ENCODE measurements at places on chromosomes 6 and 20. TPM values are rescaled to one million over a fixed set of nuclear protein-coding genes. Genes with fewer than 3 reads are reported as not detected.

DNA sequence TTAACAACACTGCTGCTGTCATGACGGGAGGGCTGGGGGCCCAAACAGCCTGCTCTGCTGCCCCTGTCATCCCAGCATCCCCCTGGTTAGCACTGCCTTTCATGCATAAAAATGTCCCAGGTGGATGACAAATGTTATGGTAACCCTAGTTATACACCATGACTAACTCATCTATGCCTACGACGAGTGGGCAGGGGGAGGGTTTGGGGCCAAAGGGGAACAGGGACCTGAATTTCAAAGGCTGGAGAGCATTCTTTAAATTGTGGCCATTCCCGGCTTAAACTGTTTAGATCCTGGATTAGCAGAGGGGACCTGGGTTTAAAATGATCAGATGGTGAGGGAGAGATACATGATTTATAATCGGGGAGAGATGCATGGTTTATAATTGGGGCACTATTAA lies 24.4 kb downstream of the GNAS-AS1 start:
- no peak for DNase-seq

GRCh38 chr6:110387986-110388385 lies 27.4 kb downstream of the DDO start:
- DNase-seq, result no peak

Gene SLC35D3
- total RNA-seq, result not detected

DNA sequence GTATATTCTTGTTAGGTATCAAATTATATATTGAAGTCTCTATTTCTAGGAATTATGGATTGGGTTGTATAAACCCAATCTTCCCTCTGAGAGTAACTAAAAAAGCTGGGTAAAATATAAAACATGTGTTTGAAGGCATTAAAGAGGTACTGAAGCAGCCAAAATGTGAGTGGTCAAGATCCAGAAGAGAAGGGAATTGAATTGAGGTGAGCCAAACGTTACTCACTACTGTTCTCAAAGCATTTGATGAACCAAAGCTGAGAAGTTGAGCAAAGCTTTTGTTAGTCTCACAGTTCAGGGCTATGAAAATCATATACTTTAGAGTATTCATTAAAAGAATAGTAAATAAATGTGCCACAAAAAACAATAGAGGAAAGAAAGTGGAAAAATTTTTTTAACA lies 365.8 kb downstream of the BCKDHB start:
- no peak for DNase-seq

DNA sequence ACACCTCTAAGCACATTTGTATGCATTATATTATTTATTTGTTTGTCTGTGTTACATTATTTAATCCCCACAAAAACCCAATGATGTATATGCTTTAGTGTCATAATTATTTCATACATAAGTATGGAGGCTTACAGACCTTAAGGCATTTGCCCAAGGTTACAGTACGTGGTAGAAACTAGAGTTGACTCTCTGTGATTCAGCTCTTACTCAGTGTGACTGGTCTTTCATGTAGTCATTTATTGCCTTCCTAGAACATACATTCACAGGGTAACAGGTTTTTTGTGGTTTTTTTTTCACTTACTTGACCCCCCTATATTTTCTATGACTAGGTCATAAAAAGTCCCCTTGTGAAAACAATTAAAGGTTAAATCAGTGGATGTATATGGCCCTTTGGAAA lies 566.8 kb downstream of the TFAP2A start:
- DNase-seq, result no peak

GRCh38 chr6:140850438-140850837 lies 1282.3 kb upstream of the GJE1 start:
- no peak for DNase-seq

GRCh38 chr6:127606131-127606562 lies 29.2 kb downstream of the C6orf58 start:
- no peak for DNase-seq

Gene MEP1A
- total RNA-seq, result 0.35 TPM

Gene BHLHE23
- not detected for total RNA-seq

DNA sequence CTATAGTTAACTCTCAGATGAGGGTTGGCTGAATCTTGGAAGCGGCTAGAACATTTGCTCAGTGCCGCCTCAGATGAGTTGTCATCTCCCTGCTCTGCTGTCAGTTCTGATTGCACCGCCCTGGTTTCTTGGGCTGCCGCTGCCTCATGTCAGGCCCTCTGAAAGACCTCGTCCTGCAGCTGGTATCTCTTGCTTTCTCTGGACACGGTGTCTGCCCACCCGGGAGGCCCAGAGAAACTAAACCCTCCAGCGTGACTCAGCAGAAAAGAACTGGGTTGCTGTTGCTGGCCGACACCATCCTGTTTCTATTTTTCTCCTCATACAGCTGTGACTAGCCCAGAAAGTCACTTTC lies 355.4 kb downstream of the CD83 start:
- DNase-seq, result no peak

- DNase-seq, result no peak
These were observed 192.0 kb downstream of the ALDH8A1 start for GRCh38 chr6:134757911-134758361.

DNA sequence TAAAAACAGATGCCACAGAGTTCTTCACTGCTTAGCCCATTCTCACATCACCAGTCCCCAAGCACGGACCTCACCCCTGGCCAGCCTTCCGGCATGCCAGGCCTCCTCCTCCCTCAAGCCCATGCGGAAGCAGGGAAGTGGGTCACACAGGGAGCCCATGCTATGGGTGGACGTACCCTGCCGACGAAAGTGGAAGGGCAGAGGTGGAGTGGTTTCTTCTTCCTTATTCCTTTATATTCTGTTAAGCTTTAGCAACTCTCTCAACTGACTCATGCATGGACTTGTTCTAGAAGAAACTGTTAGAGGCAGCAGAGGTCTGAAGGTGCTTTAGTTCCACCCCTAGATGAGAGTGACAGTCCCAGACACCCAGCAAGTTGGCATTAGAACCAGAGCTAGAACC lies 118.6 kb downstream of the LY86 start:
- no peak for DNase-seq

GRCh38 chr20:9609887-9610502 lies 95.6 kb downstream of the LAMP5 start:
- no peak for DNase-seq

DNA sequence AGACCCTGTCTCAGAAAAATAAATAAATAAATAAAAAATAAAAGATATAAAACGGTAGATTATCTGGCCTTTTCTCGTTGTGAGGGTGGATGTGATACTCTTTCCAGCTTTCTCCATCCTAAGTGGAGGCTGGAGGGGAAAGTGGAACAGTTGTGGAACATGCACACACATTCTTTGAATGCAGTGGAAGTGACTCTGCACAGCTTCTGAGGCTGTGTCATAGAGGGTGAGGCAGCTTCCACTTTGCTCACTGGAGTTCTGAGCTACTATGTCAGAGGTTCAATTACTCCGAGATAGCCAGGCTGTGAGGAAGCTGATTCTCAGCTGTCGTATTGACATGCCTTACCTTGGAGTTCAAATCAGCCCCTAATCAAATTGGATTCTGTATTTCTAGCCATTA lies 82.2 kb downstream of the CHMP4B start:
- DNase-seq, result no peak

GRCh38 chr6:84569882-84570281 lies 194.5 kb downstream of the TBX18 start:
- no peak for DNase-seq

DNA sequence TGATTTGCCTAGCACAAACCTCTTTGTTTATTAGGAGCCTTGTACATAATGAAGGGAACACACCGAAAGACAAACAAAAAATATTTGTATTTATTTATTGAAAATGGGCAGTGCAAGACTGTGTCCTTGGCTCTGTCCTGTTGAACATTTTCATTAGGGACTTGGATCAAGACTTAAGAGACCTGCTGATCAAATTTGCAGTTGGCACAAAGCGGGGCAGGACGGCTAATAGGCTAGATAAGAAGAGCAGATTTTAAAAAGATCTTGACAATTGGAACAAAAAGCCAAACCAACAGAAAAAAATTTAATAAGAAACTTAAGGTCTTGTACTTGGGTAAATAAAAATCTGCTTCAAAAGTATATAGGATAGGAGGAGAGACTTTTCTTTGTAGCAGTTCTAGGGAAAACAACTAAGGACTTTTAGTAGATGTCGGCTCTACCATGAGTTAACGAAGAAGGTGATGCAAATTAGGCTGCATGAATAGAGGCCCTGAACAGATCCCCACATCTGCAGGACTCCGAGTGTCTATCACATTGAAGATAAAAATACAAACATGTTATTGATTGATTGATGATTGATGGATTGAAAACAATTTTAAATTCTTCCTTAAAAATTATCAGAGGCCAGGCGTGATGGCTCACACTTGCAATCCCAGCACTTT lies 124.1 kb upstream of the SPACA1 start:
- no peak for DNase-seq

DNA sequence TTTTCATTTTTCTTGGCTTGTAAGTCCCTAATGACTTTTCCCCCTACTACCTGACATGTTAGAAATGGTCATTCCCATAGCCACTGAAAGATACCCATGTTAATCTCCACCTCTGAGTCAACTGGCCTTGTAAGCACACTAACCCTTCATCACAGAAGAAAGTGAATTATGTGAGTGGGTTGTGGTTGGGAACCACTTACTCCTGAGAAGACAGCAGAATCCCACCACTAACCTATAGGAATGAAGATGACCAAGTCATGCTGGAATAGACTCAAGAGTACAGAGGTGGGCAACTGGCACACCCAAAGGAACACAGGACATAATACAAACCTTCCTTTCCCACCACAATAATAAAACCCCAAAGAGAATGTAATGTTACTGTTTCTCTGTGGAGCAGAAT lies 30.1 kb downstream of the RAMACL start:
- DNase-seq, result no peak

GRCh38 chr20:8901237-8902025 lies 167.5 kb upstream of the PLCB4 start:
- no peak for DNase-seq

Gene TREM1
- 20.6 TPM for total RNA-seq

Gene LY86
- total RNA-seq, result 5.4 TPM

GRCh38 chr6:15244620-15245360 lies 1.1 kb upstream of the JARID2 start:
- peak; percentile 93 for DNase-seq

Gene SLA2
- 0.64 TPM for total RNA-seq

Gene GSTA1
- total RNA-seq, result 0.93 TPM

DNA sequence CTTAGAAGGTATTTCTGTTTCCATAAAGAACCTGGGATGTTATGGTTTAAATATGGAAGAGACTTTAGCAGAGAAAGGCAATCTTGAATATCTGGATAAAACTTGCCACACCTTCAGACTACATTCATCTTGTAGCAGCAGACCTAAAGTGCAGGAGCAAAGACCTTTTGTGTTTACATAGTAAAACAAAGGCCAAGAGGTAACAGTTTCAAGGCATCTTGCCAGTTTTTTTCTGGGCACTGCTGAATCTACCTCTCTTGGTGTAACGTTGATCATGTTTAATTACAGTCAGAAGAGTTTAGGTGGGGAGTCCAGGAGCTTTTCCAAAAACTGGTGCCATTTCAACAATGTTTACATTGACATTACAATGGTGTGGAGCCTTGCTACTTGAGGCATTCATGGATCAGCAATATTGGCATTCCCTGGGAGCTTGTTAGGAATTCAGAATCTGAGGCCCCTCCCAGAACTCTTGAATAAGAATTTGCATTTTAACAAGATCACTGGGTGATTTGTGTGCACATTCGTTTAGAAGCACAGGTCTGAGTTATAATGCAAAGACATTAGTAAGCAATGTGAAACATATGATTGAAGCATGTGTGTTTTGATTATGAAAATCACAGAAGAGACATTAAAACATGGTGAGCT lies 94.5 kb downstream of the F13A1 start:
- no peak for DNase-seq

DNA sequence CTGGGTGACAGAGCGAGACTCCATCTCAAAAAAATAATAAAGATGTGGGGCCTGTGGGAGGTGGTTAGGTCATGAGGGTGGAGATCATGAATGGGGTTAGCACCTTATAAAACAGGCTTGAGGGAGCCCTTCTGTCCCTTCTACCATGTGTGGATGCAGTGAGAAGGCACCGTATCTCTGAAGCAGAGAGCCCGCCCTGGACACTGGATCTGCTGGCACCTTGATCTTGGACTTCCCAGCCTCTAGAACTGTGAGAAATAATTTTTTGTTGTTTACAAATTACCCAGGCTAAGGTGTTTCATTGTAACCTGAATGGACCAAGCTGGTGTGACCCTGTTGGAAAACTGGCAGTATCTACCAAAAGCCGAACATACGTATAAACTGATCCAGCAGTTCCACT lies 15.7 kb upstream of the PANK2 start:
- no peak for DNase-seq

Gene COL19A1
- not detected for total RNA-seq

GRCh38 chr20:56945057-56945456 lies 316.0 kb downstream of the TFAP2C start:
- DNase-seq, result no peak

DNA sequence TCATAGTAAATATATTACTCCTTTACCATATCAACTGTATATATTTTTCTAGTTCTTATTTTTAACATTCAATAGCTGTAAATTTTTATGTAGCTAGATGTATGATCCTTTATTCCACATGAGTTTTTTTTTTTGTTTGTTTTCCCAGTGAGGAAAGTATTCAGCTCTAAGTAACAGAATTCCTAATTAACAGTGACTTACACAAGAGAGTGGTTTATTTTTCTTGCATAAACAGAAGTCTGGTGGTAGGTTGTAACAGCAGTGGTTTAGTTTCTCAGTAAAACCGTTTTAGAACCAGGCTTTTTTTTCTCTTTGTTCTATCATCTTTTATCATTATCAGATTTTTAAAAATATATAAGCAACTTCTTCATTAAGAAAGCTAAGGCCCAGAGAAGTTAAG lies 116.9 kb upstream of the FLRT3 start:
- no peak for DNase-seq

DNA sequence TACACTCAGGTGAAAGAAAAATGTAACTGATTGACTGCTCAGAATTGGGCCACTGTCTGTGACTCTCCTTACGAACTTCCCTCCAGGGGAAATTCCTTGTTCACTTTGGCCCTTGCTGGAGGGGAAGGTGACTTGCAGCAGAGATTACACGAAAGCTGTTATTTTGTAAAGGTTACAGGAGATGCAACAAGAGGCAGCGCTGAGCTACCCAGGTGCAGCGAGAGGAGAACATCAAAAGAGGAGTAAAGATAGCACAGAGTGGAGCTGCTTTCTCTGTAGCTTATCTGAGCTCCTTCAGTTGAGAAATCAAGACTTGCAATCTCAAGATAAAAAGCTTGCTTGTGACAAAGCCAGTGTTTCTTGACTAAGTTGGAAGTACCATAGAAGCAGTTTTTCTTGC lies 144.6 kb downstream of the ARHGAP18 start:
- no peak for DNase-seq

DNA sequence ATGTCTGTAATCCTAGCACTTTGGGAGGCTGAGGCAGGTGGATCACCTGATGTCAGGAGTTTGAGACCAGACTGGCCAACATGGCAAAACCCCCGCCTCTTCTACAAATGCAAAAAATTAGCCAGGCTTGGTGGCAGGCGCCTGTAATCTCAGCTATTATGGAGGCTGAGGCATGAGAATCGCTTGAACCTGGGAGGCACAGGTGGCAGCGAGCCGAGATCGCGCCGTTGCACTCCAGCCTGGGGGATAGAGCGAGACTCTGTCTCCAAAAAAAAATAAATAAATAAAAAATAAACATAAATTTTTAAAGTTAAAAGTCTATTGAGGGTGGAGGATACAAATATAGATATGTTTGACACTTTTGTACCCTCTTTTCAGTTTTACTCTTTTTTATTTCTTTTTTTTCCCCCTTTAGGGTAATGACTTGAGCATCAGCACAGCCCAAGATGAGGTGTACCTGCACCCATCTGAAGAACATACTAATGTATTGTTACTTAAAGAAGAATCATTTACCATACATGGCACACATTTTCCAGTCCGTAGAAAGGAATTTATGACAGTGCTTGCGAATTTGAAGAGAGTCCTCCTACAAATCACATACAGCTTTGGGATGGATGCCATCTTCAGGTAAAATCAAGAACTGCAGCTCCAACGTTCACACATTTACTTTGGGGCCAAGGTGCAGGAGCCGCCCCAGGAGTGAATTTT lies 368.9 kb downstream of the LAMA2 start:
- DNase-seq, result no peak
